ENCODE measurements at places on chromosomes 11 and 22.

- no peak for DNase-seq
Observed at GRCh38 chr11:68146010-68146540, 24.9 kb upstream of the CHKA start.

- no peak for DNase-seq
Observed at GRCh38 chr11:90700789-90701439, 478.1 kb upstream of the CHORDC1 start.

DNA sequence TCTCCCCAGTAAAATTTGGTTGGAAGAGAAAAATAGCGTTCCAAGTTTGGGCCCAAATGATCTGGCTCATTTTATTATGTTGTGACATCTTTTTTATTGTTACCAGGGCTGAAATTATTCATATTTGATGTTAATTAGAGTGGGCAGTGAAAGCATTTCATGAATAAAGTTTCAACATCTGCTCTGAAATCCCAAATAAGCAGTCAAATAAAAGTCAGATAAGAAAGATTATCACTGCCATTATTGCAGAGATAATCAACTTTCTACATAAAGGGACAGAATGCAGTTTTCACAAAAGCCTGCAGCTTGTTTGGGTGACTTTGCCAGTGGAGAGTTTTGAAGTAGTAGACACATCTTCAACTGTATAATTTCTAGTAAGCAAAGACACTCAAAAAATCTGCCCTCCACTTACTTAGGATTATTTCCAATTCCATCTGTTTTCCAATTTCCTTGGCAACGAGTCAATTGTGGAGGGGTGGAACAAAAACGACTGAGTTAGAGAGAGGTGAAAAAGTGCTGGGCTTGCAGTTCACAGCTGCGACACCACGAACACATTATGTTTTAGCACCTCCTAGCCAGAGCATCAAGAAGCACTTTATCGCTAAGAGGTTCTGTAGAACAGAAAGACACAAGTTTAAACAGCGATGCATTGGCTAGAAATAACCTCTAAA lies 9.0 kb downstream of the TECTA start:
- no peak for DNase-seq

GRCh38 chr11:47056261-47056915 lies 119.8 kb downstream of the CSTPP1 start:
- no peak for DNase-seq

- DNase-seq = no peak
Observed at GRCh38 chr11:117687776-117688175, 109.2 kb downstream of the DSCAML1 start.

GRCh38 chr11:123180166-123180565 lies 14.9 kb downstream of the CLMP start:
- DNase-seq = no peak

DNA sequence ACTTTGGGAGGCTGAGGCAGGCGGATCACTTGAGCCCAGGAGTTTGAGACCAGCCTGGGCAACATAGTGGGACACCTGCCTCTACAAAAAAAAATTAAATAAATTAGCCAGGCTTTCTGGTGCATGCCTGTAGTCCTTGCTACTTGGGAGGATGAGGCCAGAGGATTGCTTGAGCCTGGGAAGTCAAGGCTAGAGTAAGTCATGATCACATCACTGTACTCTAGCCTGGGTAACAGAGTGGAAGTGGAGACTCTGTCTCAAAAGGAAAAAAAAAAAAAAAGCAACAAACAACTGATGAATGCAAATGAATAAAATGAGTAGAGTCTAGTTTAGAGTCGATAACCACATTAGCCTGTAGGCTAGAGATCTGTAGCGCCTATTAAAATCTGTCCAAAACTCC lies 3.9 kb upstream of the BCL2L13 start:
- DNase-seq = no peak

GRCh38 chr11:115963156-115963555 lies 458.9 kb upstream of the CADM1 start:
- DNase-seq = no peak

DNA sequence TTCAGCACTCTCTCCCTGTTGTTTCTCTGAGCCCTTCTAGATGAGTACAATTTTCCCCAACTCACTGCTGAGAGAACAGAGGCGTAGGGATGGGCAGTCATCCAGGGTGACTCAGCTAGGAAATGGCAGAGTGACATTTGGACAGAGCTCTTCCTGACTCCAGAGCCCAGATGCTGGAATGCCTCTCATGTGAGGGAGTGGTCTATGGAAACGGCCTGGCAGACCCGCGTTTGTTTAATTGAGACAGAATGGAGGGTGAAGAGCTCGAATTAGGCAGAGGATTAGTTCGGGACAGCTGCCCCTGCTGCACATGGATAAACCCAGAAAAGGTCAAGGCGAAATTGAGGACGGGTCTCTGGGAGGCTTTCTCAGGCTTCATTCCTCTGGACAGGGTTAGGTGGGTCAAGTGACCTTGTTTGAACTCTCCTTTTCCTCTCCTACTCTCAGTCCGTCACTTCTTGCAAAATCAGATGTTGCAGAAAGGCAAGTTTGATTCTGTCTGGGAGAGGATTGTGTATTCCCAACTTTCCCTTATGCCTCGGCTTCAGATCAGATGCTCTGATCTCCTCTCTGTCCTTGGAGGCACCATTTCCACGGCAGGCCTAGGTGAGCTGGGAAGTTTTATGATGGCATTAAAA lies 7.6 kb upstream of the LMO2 start:
- no peak for DNase-seq

GRCh38 chr22:42928969-42929837 lies 72.1 kb upstream of the ARFGAP3 start:
- DNase-seq = no peak

Measured in stimulated activated CD8-positive, alpha-beta memory T cell treated with anti-CD3 and anti-CD28 coated beads, Interleukin-15, amount 100 ng/mL, for 4 hours (primary cell).